Effector memory CD4-positive, alpha-beta T cell (primary cell): ENCODE measurements at places on chromosomes 7 and 10.

DNA sequence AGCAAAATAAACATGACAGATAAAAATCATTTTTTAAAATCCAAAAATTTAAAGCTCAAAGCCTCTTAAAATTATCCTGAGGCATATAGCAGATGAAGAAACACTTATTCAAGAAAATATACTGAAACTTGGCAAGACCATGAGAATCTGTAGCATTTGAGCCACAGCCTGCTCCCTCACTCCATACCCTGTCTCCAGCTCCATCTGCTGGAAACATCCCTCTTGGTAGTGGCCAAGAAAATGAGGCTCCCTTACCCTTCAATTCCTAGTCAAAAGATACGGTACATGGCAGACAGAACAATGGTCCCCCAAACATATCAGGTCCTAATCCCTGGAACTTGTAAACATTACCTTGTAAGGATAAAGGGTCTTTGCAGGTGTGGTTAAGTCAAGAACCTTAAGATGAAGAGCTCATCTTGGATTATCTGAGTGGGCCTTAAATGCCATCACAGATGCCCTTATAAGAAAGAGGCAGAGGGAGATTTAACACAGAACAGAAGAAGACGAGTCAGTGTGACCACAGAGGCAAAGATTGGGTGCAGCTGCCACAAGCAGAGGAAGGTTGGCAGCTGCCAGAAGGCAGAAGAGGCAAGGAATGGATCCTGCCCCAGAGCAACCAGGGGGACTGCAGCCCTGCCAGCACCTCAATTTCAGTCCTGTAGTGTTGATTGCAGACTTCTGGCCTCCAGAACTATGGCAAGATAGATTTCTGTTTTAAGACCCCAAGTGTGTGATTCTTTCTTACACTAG, 149.4 kb downstream of the ZNF248 start:
- no peak for DNase-seq

DNA sequence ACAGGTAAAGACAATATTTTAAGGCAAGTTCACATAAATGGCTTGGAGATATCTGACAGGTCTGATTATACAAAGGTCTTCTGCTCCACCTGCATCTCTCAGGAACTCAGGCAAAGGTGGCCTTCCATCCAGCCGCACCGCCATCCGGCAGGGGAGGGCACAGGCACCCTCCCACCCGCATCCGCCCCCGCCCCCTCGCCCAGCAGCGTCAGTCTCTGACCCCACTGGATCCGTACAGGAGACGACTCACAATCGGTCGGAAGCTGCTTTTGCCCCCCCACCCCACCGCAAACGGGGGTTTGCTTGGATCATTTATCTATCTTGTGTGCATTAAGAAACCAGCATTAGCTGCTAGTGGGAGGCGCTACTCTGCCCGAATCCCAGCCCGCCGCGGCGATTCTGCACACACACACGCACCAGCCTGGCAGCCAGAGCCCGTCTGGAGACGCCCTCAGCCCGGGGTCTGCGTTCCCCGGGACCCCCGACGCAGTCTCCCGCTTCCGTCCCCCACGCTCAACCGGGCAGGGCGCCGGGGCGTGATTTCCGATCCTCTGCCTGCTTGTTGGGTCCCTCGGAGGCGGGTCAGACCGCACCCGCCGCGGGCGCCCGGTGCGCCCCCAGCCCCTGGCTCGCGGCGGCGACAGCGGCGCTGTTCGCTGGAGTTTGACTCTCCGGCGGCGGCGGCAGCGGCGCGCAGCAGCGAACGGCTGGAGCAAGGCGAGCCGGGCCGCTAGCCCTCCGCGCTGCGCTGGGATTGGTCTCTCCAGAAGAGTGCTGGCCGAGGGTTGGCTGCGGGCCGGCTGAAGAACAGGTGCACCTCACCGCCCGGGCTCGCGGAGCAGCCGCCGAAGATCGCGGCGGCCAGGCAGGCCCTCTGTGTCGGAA, 820 bp upstream of the NRG3 start:
- DNase-seq, result no peak

GRCh38 chr10:127302343-127302742, 106.0 kb upstream of the INSYN2A start:
- DNase-seq, result no peak

GRCh38 chr10:78726171-78726570, 342.6 kb upstream of the ZMIZ1 start:
- DNase-seq, result no peak

GRCh38 chr10:119872610-119872859, at the start of gene MCMBP:
MCMBP (minus strand) TSS chr10:119872843; CDS start chr10:119872584, 259 bp downstream.
- DNase-seq, result no peak

DNA sequence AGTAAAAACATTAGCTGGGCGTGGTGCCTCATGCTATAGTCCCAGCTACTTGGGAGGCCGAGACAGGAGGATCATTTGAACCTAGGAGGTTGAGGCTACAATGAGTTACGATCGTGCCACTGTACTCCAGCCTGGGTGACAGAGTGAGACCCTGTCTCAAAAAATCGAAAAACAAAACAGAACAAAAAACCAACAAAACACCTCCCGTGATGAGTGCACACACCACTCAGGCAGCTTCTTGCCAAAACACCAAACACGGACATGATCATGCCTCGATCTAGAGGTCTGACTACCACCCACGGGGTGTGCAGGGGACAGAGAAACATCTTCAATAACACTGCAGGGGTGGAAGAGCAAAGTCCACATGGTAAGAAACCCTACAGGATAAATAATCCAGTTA, 44.4 kb downstream of the AMZ1 start:
- DNase-seq, result no peak

DNA sequence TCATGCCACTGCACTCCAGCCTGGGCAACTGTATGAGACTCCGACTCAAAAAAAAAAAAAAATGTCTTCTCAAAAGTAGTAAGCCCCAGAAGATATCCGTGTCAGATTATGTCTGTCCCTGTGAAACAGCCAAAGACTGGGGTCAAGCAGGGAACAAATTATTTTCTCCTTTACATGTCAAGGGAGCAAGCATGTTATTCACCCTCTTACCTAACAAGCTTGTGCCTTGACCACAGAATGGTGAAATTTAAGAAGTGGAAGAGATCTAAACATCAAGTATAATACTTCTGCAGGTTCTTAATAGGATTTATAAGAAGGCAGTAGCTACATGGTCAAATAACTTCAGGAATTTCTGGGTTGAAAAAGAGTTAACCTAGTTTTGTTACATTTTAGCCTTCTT, 187.9 kb downstream of the ZNF365 start:
- DNase-seq, result no peak

DNA sequence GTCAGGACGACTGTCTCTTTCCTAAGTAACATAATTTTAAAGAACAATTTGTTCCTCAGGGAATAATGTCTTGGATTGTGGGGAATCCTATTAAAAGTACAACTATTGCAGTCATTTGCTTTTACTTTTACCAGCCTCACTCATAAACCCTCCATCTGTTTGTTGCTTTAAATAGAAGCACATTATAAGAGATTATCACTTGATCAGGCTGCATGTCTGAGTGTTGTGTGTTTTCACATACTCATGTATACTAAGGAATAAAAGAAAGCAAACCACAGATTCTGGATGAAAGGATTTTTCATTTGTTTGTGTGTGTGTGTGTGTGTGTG, 1077.8 kb downstream of the KCNMA1 start:
- no peak for DNase-seq

DNA sequence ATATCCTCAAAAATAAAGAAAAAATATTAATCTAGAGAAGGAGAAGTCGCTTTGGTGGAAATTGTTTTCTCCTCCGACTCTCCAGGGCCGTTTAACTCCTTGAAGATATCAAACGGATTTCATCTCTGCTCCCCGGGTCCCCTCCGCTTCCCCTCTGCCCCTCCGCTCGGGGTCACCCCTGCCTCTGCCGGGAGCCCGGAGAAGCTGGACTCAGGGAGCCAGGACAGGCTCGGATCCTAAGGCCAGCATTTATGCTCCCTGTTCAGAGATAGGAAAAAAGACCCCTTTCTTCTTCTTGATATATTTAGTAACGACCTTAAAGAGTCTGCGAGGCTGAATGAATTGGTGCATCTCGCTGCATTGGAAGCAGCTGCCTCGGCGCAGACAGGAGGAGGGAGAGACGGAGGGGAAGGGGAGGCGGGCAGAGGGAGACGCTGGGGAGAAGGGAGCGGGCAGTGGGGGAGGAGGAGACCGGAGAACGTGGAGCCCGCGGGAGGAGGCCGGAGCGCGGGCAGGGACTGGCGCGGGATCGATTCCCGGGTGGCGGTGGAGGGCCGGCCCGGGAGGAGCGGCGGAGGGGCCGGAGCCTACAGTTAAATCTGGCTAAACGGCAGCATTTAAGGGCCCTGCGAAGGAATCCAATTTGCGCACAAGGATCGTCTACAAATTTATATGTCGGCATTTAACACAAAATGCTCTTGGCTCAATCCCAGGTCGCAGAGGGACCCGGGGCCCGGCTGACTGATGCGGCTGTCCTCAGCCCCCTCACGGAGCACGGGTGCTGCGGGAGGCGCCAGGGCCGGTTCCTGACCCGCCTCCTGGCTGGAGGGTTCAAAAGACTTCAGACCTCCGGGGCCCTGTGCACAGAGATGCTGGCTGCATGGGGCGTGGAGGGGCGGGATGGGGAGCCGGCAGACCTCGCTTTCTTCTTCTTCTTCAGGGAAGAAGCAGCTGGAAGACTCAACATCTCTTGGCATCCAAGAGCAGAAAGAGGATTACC, 55.6 kb downstream of the CRTAC1 start:
- DNase-seq, result no peak

GRCh38 chr10:121084675-121085070, 233.5 kb downstream of the WDR11 start:
- no peak for DNase-seq

DNA sequence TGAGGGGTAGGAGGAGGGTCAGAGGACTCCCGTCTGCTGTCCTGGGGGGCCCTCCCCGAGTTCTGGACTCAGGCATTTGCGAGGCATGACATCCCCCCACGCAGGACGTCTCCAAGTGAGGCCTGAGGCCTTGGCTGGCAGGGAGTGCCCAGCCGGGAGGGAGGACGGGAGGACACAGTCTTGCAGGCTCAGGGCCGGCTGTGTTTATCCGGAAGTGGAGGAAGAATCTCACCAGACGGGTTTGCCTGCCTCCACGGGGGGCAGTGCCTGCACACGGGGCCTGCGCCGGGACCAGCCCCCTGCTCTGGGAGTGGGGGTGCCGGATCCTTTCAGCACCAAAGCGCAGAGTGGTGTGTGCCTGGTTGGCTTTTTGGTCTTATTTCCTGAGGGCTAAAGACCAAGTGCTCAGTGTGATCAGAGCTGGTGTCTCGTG, 10.9 kb downstream of the PWWP2B start:
- no peak for DNase-seq

GRCh38 chr7:20596653-20597052, 18.8 kb upstream of the ABCB5 start:
- no peak for DNase-seq

- no peak for DNase-seq
Measured at GRCh38 chr7:157056957-157057902, 46.8 kb upstream of the MNX1 start.

- peak; percentile 56 for DNase-seq
Measured at GRCh38 chr10:103765981-103766380, 89.4 kb downstream of the SH3PXD2A start.

GRCh38 chr7:142568435-142569097, 180.7 kb upstream of the PRSS1 start:
- no peak for DNase-seq

- DNase-seq, result no peak
Measured at GRCh38 chr7:46233585-46234329, 312.7 kb upstream of the IGFBP3 start.

DNA sequence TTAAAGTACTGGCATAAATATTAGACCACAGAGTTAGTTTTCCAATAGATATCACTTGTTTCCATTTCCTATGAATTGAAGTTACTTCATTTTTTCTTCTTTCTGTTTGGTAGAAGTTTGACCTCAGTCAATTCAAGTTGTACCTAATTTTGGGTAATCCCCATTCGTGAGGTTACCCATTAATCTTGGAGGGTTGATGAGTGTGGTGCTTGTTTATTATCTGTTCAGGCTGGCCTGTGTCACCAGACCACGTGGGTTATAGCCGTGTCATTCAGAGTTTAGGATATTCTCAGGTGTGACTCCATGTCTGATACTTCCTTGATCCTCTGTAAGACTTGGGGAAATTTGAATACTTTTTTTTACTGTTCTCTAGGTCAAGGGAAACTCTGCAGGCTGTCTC, 133.9 kb upstream of the TPK1 start:
- DNase-seq, result no peak

GRCh38 chr10:50563906-50564305, 59.9 kb downstream of the SGMS1 start:
- no peak for DNase-seq

DNA sequence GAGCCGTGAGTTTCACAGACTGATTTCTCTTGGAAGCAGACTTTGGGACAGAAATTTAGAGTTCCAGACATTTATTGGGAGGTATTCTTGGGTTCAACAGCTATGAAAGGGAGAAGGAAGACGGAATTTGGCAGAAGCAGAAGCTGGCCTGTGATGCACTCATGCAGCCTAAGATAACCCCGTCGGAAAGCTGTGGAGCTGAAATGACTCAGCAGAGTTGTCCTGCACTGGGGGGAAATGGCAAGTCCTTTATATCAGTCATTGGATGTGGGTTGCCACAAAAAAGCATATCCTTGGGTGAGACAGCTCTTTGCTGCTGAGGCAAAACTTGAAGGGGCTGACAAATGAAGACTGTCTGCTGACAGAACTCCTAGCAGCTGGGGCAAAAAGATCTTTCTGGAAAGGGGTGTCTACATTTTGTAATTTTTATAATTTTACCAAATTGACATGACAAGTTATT, 11.5 kb upstream of the MICU1 start:
- no peak for DNase-seq
